ENCODE measurements at places on chromosomes 1 and 21.

DNA sequence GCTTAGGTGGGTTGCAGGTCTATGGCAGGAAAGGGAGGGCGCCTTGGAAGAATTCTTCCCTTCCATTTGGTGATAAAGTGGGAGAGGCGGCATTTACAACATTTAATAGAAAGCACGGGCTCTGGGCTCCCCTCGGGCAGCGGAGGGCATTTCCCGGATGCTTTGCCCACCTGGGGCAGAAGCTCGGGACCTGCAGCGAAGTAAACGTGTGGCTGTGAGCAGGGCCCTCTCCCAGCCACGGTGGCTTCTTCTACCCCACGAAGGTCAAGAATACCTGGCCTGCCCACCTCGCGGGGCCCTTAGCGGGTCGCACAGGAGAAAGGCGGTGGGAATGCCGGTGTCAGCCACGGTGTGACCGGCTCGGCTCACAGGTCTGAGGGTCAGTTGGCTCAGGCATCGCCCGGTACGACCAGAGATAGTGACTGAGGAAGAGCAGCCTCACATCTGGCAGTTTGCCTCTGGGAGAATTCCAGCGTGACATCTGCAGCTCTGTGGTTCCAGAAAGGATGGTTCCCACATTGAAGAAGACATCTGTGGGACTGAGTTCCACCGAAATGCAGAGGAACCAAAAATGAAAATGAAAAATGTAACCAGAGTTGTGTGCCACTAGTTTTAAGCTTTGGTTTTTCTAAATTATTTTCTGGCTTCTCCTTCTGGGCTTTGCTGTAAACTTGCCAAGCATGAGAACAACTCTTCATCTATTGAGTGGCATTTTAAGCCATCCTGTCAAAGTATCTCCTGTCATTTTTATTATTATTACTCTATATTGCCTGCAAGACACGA, 720 bp upstream of the F3 start:
- DNase-seq, result no peak

GRCh38 chr1:172754609-172755008, 95.7 kb downstream of the FASLG start:
- DNase-seq, result no peak

- no peak for DNase-seq
Observed at GRCh38 chr1:11138952-11139351, 39.3 kb upstream of the EXOSC10 start.

DNA sequence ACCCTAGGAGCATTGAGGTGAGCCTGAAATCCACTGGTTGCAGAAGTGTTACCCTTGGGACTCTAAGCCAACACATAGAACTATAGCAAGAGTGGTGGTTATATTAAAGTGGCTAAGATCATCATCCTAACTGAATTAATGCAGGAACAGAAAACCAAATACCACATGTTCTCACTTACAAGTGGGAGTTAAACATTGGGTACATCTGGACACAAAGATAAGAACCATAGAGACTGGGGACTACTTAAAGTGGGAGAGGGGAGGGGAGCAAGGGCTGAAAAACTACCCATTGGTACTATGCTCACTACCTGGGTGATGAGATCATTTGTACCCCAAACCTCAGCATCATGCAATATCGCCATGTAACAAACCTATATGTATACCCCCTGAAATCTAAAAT, 100.0 kb downstream of the SLC25A24 start:
- no peak for DNase-seq

DNA sequence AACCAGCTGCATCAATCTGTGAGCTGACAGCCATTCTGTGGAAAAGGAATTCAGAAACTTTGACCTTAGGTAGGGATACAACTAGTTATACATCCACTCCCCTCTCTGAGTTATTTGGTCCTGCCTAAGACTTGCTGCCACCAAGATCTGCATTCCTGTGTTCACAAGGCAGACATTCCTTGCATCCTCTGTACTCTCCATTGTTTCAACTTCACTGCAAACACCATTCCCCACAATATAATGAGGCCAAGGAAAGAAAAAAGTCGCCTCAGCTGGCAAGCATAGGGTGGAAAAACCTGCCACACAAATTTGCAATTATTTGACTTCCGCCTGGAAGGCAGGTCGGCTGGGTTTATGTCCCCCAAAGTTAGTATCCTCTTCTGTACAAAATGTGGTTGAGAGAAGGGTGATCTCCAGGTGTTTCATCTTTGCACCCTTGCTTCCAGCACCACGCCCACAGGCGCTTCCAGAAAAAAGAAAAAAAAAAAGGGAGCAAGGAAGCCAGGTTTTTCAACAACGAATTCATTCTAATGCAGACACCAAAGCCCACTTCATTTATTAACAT, 676 bp upstream of the CTTNBP2NL start:
- DNase-seq, result no peak

DNA sequence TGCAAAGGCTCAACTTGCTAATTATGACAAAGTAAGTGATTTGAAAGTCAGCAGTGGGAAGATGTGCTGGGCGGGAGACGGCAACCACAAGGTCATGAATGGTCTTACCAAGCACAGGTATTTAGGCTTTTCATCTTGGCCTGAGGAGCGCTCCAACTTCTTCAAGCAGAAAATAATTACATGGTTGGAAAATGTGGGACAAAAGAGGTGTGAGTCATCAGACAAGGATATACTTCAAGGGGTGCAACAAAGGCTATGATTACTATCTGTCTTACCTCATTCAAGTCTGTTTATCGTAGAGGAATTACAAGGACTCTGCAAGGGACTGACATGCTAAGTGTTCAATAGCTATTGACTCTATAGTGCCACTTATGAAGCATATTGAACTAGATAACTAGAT, 2005.7 kb downstream of the MRPL39 start:
- DNase-seq, result no peak

DNA sequence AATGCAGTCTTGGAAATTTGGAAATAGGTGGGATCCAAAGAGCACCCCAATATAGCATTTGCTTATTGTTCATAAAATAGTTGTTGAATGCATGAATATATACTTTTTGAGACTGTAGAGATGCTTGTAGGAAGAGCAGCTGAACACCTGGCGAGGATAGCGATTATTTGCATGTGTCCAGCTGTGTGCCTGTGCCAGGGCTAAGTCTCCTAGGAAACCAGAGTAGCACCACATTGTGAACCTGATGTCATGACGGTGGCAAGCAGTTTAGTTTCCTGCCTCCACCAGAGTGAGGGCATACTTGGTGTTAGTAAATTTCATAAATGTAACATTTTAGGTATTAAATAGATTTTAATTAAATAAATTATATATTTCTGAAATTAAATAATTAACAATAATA, 37.3 kb upstream of the IRF2BP2 start:
- DNase-seq, result no peak

DNA sequence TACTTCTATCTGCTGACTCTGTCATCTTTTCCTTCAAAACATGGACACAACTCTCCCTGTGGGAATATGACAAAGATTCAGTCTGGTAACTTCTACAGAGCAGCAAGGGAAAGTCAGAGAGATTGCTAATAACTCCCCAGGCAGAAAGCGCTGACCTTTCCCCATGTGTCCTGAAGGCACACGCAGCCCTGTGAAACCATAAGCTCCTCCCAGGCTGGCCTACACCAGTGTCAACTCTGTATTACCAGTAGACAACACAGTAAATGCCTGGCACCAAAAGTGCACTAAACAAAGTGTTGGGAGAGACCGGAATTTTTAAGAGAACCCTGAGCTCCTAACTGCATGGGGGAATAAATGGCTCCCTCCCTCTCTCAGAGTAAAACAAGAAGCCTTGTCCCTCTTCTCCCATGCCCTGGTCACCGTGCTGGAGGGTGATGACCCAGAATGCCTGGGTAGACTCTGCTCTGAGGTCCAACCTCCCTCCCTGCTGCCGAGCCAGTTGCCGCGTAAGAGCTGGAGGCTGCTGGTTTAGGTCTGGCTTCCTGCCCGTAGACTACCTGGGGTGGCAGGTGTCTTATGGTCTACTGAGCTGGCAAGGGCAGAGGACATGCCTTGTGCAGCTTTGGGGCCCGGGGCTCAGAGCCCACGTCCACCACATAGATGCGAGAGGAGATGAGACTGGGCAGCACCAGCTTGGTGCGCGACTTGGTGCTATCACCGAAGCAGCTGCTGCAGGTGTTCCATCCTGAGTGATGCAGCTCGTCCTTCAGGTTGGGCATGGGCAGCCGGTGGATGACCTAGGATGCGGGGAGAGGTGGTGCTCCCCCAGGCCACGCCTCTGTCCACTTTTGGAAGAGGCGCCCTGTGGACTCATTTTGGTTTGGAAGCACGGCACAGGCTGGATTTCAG, 3.9 kb downstream of the SELENBP1 start:
- DNase-seq, result no peak

DNA sequence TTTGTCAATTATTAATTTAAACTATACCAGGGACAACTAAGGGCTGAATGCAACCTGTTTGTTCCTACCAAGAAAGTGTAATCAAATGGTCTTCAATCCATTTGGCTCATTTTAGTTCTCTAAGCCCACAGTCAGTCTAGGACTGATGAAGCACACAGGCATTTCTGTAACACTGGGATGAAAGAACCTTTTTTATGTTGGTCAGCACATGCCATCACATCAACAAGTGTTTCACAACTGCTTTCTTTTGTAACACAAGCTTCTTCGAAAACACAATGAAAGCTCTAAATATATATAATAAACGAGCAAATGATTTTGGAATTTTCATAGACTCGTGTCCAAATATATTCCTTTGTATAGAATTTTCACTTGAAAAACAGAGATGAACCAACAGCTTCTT, 28.8 kb downstream of the HEATR1 start:
- no peak for DNase-seq

DNA sequence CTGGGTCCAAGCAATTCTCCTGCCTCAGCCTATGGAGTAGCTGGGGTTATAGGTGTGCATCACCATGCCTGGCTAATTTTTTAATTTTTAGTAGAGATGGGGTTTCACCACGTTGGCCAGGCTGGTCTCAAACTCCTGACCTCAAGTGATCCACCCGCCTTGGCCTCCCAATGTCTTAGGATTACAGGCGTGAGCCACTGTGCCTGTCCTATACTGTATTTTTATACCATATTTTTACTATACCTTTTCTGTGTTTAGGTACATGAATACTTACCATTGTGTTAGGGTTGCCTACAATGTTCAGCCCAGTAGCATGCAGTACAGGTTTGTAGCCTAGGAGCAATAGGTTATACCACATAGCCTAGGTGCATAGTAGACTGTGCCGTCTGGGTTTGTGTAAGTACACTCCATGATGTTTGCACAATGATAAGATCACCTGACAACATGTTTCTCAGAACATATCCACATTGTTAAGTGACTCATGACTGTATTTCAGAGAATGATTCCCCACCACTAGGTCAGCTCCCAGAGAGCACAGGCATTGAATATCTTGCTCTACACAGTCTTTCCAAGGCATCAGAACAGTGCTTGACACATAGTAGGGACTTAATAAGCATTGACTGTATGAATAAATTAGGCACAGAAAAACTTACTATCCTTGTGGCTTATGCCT, 6.0 kb upstream of the CITED4 start:
- DNase-seq, result peak; percentile 41

GRCh38 chr1:59845091-59845490, 30.3 kb downstream of the HOOK1 start:
- no peak for DNase-seq

DNA sequence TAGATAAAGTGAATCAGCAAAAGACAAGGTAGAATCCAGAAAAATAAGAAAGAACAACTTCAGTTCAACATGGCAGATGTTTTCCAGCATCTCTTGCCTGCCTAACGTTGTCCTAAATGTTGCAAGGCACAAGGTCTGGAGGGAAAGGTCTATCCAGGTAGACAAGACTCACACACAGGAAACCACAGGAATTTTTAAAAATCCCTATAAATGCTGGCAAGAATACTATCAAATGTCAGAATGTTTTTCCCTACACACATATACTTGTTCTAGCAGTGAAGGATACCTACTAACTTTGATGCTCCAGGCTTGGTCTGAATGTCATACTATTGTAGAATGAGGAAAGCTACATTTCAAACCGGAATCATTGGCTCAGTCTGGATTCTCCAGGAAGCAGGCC, 10.6 kb downstream of the GJA5 start:
- DNase-seq, result no peak

- no peak for DNase-seq
Observed at GRCh38 chr1:47627016-47627415, 189.2 kb downstream of the FOXD2 start.

DNA sequence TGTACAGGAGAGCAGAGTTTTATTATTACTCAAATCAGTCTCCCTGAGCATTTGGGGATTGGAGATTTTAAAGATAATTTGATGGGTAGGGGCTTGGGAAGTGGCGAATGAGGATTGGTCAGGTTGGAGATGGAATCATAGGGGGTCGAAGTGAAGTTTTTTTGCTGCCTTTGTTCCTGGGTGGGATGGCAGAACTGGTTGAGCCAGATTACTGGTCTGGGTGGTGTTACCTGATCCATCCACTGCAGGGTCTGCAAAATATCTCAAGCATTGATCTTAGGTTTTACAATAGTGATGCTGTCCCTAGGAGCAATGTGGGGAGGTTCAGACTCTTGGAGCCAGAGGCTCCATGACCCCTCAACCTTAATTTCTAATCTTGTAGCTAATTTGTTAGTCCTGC, 108.8 kb downstream of the BACH1 start:
- DNase-seq, result no peak

GRCh38 chr1:245099401-245099800, 55.4 kb upstream of the KIF26B start:
- no peak for DNase-seq

GRCh38 chr1:234208351-234208750, 164.9 kb upstream of the COA6 start:
- DNase-seq, result no peak

All from erythroblast (primary cell).